ENCODE measurements at places on chromosomes 2 and 18.

DNA sequence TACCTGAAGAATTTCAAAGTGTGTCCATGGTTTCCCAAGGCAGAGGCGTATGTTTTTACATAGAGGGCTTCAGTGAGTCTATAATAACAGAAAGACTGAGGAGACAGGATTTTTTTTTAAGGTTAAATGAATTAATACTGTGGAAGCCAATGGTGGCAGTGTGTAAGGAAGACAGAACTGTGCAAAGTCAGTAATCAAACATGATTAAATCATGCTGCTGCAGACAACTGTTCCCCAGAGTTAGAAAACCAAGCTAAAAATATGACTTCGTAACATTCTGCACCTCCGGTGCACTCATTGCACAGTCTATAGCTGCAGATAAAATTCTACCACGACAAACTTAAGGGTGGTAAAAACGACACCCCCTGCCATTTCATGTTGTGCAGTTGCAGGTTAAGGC is 309.6 kb upstream of the TRIB2 start:
- DNase-seq: no peak

GRCh38 chr2:240449764-240450531 is 14.5 kb downstream of the GPC1 start:
- no peak for DNase-seq

GRCh38 chr2:28528206-28528605 is 32.3 kb downstream of the PLB1 start:
- DNase-seq: no peak

GRCh38 chr2:239261796-239262483 is 138.9 kb downstream of the HDAC4 start:
- peak; percentile 64 for DNase-seq

- no peak for DNase-seq
Measured at GRCh38 chr18:51802569-51803428, 537.2 kb upstream of the DCC start.

GRCh38 chr2:238420878-238421694 is 5.6 kb upstream of the ASB1 start:
- no peak for DNase-seq

- DNase-seq: no peak
Measured at GRCh38 chr18:11336241-11336640, 186.9 kb upstream of the PIEZO2 start.

- DNase-seq: no peak
Measured at GRCh38 chr18:8006979-8007378, 439.9 kb downstream of the PTPRM start.

DNA sequence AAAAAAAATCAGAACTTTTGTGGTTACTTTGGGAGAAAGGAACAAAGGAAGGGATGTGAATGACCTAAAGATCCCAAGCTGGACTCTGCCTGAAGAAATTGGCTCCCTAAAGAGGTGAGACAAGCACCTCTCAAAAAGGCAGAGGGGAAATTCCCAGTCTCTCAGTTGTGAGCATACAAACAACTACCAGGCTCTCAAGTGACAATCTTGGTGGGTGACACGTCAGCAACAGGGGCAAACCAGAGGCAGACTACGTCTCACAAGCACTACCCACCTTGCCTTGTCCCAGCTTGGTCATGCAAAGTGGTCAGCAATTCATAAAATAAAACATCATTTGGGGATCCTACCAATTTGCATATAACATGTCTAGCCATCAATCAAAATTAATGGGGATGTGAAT is 24.3 kb upstream of the LRATD1 start:
- DNase-seq: no peak
